ENCODE measurements at places on chromosomes 16 and 17.

- no peak for DNase-seq
Observed at GRCh38 chr16:84061236-84061819, 18.7 kb upstream of the SLC38A8 start.

DNA sequence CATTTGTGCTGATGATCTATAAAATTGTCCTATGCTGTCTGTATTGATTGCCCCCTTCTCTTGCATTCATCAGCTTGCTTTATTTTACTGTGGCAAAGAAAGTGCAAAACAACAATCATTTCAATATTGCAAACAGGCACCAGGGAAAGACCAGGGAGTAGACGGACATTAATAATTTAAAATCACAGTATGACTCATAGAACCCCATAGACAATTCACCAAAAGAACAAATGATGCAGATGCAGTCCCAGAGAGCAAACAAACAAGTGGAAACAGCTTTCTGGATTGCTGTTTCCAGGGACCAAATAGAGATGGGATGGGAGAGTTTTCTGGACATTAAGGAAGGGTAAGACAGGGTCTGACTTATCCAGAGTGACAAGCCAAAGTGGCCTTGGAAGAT, 70.1 kb downstream of the ABCC12 start:
- no peak for DNase-seq

DNA sequence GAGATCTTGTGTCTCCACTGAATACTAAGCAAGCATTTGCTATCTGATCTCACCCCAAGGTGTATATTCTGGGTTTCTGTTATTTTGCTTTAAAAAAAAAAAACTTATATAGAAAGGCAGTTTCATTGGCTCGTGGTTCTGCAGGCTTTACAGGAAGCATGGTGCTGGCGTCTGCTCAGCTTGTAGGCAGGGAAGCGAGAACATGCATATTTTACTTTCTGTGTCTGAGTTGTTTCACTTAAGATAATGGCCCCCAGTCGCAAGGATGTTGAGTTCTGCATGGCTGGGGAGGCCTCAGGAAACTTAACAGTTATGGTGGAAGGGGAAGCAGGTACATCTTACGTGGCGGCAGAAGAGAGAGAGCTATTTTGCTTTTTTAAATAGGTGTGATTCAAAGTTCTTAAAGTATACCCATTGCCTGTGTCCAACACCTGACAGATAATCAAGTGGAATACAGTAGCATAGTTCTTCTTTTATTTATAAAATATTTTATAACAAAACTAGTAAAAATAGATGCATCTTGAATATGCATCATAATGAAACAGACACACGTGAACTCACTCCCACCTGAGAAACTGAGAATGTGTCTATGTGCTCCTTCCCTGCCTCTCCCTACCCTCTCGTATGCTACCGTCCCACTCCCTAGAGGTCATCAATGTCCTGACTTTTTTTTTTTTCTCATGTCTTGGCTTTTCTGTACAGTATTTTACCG, 15.4 kb upstream of the ARHGAP17 start:
- no peak for DNase-seq

GRCh38 chr16:56286809-56287208, 95.5 kb downstream of the GNAO1 start:
- no peak for DNase-seq

GRCh38 chr17:15412606-15413005, 54.8 kb downstream of the CDRT4 start:
- no peak for DNase-seq

DNA sequence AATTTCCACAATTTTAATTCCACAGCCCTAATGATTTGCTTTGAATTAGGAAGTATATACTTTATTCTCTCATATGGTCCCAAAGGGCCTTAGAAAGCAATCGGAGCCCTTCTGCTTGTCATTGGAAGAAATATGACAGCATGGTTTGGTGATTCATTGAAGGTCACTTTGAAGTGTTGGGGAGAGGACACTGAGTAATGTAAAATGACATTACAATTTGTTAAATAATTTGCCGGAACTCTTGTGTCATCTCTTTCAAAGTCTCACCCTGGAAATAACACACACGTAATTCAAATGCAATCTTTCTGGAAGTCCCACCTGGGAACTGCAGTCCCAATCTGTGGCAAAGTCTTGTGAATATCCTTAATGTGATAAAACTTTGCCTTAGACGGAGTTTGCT, 59.8 kb downstream of the BMERB1 start:
- no peak for DNase-seq

DNA sequence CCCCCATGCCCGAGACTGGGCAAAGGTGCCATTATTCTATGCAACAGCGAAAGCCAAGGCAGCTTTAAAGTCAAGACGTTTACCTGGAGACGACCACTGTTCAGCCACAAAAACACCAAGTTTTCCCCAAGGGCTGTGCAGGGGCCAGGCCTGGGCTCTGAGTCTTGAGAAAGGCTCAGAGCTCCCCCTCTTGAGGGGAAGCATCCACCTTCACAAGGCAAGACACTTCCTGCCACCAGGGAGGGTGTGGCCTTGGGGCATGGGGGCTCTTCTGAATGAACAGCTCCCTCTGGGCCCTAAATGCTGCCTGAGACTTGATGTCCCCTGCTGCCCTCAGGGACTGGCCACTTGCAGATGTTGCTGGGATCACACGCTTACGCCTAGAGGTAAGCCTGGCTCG, 26.5 kb downstream of the PDIA2 start:
- no peak for DNase-seq

GRCh38 chr17:75950855-75951554, 10.2 kb upstream of the FBF1 start:
- no peak for DNase-seq

All from stimulated activated CD8-positive, alpha-beta memory T cell treated with anti-CD3 and anti-CD28 coated beads, Interleukin-15, amount 100 ng/mL, for 24 hours (primary cell).